Activated T-helper 1 cell treated with anti-CD3 and anti-CD28 coated beads, Interleukin-2, amount 50 U/mL, for 16 hours (primary cell): ENCODE measurements at places on chromosomes 5 and 9.

GRCh38 chr5:173496129-173496882 lies 120.1 kb downstream of the BOD1 start:
- DNase-seq: no peak

- DNase-seq: no peak
Measured at GRCh38 chr9:69573651-69574050, 98.5 kb downstream of the APBA1 start.

DNA sequence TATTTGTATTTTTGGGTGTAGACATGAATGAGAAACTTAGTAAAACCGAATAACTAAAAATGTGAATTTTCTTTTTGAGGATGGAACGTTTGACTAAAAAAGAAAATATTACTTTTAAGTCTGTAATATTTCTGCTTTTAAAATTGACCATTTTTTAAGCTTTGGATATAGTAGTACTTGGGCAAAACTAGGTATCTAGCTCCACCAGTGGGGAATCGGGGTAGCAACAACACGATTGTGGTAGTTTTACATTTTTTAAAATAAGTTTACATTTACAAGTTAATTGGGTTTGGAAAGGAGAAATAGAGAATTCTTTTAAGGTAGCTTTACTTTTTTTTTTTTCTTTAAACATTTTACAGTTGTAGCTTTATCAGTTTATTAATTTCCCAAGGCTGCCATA lies 154.4 kb downstream of the MAN2A1 start:
- no peak for DNase-seq

DNA sequence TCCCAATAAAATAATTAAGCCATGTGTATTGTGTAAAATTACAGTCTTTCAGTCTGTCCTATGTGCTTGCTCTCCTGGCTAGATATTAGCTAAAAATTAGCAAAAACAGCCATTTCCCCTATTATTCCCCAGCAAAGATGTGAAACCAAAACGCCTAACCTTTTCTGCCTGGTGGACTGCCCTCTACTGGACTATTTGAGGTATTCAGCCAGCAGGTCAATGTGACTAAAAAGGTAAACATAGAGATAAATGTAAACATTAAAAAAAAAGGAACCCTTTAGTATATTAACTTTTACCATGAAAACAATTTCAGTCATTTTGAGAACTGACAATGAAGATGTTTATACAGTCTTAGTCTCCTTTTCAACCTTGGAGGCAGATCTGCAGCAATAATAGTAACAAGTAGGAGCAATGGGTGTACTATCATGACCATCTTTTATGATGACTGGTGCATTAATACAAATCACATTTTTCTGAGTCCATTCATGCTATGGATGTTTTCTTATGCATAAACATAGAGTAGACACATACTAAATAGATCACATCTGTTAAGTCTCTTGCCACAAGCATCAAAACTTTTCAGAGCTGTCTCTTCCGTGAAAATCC lies 10.1 kb downstream of the ATG12 start:
- no peak for DNase-seq

DNA sequence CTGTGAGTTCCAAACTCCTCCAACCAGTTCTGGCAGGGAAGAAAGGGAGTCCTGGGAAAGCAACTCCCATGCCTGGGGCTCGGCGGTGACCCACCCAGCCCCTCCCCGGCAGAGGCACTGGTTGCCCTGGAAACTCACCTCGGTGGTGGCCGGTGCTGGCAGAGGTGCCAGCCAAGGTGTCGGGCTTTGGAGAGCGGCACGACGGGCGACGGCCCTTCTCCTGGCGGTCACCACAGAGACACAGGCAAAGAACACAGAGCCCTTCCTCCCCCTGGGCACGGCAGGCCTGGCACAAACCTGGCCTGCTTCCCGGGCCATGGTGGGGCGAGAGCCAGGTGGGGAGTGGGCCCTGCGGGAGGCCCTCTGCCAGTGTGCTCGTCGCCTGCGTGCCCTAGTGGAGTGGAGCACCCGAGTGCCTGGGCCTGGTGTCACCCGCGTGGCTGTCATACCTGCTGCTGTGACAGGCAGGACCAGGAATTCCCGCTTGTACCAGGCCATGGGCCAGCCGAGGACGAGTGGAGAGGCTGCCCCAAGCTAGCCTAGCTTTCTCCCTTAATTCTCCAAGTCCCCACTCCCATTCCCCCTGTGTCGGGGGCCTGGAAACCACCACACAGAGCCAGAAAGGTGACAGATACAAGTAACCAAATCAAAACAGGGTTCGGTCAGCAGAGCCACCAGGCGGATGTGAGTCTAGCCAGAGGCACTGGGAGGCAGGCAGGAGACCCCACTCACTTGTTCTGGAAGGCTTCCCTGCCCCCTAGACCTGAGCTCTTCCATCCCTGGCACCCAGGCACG lies 8.2 kb upstream of the RALGDS start:
- no peak for DNase-seq

DNA sequence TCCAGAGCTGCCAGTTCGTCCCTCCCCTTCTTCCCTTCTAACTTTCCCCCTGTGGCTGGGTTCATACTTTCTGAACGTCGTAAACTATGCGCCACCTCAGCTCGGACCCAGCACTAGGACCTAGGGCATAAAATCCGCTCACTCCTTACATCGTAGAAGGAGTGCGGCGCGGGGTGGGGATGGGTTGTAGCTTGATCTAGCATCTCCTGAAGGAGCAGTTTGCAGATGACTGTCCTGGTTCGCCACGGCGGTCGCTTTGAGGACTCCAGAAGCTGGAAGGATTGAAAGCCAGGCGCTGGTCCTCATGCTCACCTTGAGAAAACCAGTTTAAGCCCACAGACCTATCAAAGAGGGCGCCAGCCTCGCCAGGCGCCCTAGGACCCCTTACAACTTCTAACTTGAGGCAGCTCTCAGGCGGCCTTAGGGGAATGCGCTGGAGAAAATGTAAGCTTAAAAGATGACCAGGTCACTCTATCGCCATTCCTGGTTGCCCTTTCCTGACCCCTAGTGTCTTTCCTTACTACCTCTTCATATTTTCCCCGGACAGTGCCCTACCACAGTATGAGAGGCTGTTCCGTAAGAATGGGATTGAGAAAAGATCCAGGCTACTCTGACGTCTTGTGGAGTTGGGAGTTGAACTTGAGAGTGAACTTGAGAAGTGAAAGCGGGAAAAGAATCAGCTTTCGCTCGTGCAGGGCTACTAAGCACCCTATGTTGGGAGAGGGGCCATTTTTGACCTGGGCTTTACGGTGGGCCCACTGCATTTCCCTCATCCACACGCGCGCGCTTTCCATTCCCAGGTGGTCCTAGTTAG lies 2.8 kb downstream of the RORB start:
- no peak for DNase-seq

GRCh38 chr5:116035123-116035522 lies 2.9 kb downstream of the ARL14EPL start:
- no peak for DNase-seq

DNA sequence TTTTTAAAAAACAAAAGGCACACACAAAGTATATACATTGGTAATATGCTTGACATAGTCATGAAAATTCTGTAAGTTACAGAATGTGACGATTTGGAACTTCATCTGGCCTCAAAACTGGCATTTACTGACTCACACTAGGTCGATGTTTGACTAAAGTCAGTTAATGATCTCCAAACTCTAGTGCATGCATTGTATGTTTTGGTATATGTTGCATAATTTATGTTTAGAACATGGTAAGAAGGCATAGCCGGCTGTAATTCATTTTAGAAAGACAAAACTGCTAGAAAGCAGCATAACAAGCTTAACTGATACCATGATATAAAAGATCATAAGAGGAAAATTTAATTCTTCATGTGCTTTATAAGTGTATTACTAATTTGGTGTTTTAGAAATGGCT lies 58.6 kb upstream of the RICTOR start:
- no peak for DNase-seq

DNA sequence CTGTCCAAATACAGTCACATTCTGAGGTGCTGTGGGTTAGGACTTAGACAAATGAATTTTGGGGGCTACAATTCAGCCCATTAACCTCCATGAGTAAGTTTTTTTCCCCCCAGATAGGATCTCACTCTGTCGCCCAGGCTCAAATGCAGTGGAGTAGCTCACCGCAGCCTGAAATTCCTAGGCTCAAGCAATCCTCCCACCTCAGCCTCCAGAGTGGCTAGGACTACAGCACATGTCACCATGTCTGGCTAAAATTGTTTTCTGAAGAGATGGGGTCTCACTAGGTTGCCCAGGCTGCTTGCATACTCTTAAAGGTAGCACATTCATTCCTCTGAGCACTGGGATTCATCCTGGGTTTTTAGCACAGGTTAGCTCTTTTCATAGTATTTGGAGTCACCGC lies 22.2 kb downstream of the PPP2CA start:
- DNase-seq: no peak

DNA sequence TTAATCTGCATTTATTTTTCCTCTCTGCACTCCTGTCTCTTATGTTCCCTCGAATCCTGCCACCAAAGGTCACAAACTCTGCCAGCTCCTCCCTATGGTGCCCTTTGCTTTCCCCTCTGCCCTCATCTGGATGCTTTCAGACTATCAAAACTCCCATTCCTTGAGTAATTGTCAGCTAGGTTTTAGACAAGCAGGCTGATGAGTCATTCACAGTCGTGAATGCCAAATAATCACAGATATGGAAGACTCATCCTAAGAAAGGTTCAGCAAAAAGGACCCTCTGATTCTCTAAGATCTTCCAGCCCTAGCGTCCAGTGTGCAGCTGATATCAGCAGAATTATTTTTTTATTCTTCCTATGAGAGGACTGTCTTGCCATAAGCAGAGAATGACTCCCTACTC lies 104.5 kb upstream of the NUDT12 start:
- DNase-seq: no peak

DNA sequence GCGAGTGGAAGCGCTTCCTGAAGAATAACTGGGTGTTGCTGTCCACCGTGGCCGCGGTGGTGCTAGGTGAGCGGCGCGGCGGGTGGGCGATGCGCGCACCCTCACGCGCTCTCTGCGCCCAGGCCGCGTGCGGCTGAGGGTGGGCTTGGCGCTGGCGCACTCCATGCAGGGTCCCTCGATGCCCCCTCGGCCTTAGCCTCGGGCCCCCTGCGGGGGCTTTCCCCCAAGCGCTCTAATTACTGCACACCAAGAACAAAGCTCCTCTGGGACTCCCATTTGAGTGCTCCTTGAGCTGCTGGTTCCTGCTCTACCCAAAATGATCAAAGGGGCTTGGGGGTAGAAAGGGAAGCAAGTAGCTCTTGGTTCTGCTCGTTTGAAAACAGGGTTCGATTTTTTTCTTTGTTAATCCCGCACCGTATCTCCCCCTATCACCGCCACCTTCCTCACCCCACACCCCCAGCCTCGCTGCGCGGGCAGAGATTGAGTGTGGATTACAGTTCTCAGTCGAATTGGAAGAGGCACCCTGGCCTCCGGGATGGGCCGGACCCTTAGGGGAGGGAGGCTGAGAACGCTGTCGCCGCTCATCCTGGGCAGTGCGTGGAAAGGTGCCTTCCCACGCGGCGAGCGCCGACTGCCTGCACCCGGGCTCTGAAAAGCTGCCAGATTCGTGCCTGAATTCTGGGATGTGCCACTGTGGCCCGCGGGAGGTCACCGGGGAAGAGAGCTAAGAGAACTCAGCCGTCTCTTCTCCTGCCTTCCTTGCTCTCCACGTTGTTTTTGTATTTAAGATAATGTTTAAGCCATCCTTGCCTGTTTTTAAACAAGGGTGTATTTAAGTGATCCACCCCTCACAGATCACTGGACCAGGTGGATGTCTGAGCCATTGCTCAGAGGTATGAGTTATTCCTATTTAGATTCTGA lies 697 bp downstream of the SLC1A1 start:
- DNase-seq: no peak

DNA sequence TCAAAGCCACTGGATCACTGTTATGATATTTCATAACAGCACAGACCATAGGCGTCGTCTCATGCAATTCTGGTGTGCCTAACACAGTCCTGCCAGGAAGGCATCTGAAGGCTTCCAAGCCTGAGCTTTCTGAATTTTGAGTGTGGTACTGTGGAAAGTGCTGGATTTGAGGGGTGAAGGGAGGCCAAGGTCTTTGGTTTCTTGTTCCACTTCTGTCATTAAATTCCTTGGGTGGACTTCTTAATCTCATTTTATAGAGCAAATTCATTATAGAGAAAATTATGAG lies 441.3 kb upstream of the PIK3R1 start:
- DNase-seq: no peak

GRCh38 chr5:166671811-166672210 lies 1619.6 kb upstream of the WWC1 start:
- DNase-seq: no peak

- no peak for DNase-seq
Measured at GRCh38 chr5:74482523-74482922, 158.0 kb downstream of the ENC1 start.

DNA sequence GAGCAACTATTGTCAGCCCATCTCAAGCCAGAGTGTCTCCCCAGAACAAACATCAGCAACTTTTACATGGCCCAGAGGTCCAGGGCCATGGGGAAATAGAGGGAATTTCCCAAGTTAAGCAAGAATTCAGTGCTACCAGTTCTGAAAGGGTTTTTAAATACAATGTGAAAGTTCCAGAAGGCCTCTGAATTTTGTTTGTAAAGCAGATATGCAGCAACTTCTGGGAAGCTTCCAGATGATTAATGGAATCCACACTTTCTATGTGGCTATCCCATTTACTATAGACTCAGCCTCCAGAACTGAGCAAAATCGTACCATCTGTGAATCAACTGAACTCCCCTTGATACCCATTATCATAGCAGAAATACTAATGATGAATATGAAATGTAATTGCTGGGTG lies 93.8 kb downstream of the FEM1C start:
- DNase-seq: no peak

DNA sequence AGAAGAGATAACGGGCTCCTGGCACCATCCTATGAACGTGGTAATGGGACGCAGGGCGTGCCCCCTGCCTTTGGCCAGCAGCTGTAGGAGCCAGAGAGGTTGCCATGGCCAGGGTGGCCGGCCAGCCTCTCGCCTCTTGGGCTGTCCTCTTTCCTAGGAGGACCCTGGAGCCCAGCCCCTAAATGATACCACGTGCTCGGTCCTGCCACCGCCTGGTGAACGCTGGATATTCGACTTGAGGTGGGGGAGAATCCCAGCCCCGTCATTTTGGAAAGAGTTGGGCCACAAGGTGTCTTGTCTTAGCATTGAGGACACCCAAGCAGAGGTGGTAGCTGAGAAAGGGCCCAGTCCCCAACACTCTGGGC lies 391 bp upstream of the NRG2 start:
- DNase-seq: no peak

DNA sequence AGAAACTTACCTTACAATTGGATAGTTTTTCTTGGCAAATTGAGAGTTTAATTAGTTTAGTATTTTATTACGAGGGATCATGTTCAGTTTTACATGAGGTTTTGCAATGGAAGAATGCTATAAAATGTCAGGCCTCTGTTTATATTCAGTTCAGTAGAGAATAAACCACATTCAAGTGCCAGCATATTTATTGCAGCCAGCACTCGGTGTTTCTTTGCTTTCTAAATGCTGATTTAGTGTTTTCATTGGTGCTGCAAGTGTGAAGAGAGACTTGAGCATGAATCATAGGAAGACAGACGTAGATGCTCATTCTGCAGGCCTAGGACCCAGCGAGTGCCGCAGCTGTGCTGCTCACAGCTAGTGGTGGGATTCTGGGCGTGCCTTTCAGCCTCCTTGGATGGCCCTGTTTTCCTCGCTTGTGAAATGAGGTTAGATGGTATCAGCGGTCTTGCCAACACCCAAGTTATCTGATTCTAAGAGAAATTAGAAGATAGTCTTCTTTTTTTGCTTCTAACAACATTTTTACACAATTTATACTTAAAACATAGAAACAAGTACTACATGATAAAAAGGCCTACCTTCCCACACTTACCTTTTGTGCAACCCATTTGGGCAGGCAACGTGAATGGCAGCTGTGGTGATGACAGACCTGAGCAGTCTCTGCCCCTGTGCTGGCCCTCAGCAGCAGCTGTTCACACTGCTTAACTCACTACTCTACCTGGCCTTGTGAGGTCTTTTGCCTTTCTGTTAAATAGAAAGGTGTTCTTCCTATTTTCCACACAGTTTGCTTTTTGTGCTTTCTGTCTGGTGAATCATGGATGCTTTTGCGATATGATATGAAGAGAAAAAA lies 26.8 kb upstream of the TNFAIP8 start:
- DNase-seq: no peak
